ENCODE measurements at places on chromosomes 1 and 21.

DNA sequence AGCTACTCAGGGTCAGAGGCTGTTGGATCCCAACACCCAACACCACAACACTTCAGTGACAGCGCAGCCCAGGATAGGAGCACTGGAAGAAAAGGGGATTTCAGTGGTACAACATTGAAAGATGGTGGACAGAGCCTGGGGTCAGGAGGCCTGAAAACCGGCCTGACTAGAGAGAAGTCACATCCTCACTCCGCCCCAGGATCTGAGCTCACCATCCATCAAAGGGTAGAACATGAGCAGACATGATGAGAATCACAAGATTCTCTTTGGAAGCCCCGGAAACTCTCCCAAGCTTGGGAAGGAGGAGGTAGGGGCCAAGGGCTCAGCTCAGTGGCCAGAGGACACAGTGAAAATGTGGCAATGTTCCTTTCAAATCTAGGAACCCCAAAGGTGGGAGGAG is 271.3 kb downstream of the NPHP4 start:
- DNase-seq, result no peak

- peak; percentile 75 for DNase-seq
These were observed 1.7 kb upstream of the RIPK4 start for GRCh38 chr21:41768437-41769042.

GRCh38 chr1:119186471-119186870 is 46.0 kb upstream of the WARS2 start:
- peak; percentile 3 for DNase-seq

- DNase-seq, result no peak
These were observed 76.1 kb upstream of the GADD45A start for GRCh38 chr1:67608661-67609576.

GRCh38 chr21:36027347-36027746 is 33.0 kb downstream of the SETD4 start:
- no peak for DNase-seq

DNA sequence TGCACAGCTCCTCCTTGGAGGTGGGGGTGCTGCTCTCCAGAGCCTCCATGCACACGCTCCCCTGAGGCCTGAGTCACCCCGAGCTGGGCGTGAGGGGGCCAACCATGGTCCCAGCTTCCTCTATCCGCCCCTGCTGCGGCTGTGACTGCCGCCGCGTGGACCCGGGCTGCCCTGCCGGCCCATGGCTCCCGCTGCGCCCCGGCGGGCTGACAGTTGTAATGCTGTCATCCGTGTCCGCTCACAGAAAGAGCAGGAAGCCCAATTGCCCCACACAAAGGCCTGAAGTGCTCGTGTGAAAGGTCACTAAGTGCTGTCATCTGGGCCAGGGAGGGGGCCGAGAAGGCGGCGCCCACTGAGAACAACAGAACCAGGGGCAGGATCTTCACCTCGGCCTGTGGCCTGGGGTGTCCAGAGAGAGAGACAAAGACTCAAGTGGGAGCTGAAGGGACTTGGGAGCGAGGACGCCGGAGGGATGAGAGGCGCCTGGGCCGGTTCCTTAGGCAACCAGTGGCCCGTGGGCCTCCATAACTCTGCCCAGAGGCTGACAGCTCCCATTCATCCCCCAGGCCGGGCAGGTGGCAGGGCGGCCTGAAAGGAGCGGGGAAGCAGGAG is 31.5 kb downstream of the OLIG1 start:
- no peak for DNase-seq

GRCh38 chr21:38952890-38953289 is 147.2 kb downstream of the ETS2 start:
- DNase-seq, result no peak

DNA sequence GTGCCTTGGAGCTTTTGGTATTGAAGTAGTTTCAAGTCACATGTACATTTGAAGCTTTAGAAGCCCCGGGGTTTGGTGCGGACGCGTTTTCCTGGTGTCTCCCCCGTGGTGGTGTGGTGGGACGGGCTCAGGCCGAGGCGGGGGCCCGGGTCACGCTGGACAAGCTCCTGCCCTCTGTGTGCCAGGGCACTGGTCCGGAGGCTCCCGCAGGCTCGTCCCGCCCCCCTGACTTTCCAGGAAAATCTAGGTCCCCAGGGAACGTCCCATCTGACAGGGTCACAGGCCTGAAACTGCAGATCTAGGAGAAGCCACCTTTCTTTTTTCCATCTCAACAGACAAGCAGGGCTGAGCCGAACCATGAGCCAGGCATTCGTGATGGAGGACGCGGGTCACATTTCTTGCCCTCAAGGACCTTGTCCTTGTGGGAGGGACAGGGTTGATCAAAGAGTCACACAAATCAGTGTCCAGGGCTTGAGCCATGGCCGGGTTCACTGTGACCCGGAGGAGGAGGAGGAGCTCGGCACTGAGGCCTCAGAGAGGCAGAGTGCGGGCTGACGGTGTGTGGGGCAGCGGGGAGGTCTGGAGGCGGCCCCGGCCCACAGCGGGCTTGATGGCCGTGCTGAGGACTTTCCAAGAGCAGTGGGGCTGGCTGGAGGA is 1.6 kb downstream of the DMRTB1 start:
- no peak for DNase-seq

DNA sequence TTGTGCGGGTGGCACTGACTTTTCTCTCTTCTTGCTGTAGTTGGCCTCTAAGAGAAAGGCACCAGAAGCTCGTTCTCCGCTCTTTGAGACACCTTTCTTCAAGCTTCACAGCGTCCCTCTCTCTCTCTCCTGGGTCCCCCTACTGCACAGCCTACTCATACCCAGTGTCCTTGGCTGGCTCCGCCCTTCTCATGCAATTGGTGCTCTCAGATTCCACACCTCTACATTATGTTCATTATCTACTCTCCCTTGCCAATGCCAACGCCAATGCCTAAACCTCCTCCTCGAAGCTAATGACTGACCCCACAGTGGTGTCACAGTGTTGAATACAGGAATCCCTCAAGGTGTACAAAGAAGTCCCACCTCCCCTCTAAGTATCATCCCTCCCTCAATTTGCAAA is 4.8 kb upstream of the DNAJC28 start:
- DNase-seq, result no peak

GRCh38 chr1:75953461-75953860 is 21.3 kb upstream of the ASB17 start:
- no peak for DNase-seq

DNA sequence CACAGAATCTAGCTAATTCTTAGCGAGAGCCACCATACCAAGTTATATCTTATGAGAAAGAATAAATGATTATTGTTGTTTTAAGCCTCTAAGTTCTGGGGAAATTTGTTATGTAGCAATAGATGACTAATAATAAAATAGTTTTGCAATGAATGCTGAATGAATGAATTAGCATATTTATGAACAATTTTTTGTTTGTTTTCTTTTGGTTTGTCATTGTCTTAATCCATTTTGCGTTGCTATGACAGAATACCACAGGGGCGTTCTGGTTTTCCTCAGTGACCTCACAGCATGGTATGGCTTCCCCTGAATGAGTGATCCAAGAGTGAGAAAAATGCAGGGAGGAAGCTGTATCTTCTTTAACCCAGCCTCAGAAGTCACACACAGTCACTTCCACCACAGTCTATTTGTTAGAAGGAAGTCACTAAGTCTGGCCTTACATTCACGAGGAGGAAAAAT is 53.8 kb upstream of the HPDL start:
- no peak for DNase-seq

- no peak for DNase-seq
These were observed 22.5 kb downstream of the KAZN start for GRCh38 chr1:14620941-14621340.

- no peak for DNase-seq
These were observed 43.4 kb downstream of the GRIK3 start for GRCh38 chr1:36990928-36991327.

DNA sequence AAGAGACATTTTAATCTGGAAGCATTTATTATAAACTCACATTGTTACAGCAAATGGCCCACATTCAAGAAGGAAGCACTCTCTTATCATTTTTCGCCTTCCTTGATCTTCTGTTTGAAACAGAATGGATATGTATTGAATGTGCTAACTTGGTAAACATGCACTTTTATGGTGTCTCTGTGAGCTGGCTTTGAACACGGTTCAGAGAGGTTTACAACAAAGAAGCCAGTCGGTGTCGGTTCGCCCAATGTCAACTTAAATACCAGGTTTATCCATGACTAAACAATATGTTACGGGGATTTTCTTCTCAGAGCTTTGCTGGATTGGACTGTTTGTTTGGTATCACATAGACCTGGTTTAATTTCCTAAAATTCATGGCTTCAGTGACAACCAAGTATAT is 226.4 kb downstream of the TGFB2 start:
- no peak for DNase-seq

GRCh38 chr1:229696385-229696784 is 70.3 kb downstream of the URB2 start:
- no peak for DNase-seq

GRCh38 chr21:45836694-45837670 is 144.6 kb upstream of the COL6A1 start:
- DNase-seq, result no peak

DNA sequence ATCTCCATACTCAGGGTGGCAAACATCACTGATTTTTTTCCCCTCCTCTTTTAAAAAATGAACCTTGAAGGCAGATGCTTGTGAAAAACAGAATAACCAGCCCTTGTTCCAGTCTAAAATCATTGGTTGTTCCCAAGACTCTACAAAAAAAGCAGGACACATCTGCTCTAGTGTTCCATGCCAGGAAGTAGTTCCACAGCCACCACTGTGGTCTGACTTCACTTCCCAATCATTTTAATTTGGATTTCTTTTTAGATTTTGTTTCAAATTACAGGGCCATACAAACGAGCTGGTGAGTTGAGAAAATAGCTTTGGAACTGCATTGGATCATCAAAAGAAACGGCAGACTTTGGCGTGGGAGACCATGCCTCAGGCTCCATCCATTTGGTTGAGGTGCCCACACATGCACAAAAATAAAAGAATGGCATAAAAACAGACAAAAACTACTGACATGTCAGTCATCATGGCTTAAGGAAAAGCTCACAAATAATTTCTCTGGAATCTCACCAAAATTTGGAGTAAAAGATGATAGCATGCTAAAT is 210.0 kb downstream of the GABPA start:
- DNase-seq, result peak; percentile 32

GRCh38 chr1:27655151-27655937 is 16.6 kb downstream of the IFI6 start:
- no peak for DNase-seq

DNA sequence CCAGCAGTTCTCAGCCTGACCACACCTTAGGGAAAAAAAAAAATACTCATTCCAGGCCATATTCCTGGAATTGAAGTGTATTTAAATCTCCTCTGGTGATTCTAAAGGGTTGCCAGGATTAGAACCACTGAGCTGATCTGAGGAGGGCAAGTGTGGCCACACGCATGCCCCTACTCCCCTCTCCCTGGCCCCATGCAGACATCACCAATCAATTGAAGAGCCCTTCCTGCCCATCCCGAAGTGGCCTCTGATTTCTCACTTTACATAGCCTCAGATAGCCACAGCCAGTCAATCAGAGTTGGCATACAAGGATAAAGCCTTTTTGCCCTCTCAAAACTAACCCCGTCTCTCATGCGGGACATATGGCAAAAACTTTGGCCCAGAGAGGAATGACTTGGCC is 84.5 kb upstream of the TMEM51 start:
- DNase-seq, result no peak

- peak; percentile 15 for DNase-seq
These were observed 77.1 kb downstream of the ITPKB start for GRCh38 chr1:226661965-226662364.

DNA sequence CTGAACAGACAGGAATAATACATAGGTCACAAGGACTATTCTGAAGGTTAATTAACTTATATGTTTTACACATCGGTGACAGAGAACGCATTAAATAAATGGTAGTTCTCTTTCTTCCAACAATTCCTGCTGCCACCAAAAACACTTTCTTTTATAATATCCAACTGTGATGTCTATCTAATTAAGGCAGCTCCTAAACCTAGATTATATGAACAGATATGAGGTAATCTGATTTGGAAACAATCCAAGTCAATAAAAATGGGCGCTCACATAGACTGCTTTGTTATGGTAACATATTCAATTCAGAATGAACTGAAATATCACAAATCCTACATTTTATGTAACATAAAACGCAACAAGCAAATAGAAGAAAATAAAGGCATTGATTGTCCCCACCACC is 16.0 kb downstream of the CYYR1 start:
- no peak for DNase-seq

DNA sequence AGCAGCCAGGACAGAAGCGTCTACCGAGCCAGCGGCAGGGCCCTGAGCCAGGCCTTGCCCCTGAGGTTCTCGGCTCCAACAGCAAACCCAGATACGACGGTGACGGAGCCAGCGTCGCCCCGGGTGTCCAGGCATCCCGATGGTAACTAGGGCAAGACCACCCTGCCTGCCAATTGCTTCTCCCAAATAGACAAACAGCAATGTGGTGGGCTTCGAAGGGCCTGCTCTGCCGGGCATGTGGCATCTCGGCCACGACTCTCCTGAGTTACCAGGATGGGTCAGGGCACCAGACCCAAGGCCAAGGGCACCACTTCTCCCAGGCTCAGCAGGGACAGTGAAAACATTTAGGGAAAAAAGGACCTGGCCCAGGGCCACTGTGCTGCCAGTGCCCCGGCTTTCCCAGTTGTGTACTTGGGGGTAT is 3.2 kb upstream of the ACTRT2 start:
- no peak for DNase-seq

DNA sequence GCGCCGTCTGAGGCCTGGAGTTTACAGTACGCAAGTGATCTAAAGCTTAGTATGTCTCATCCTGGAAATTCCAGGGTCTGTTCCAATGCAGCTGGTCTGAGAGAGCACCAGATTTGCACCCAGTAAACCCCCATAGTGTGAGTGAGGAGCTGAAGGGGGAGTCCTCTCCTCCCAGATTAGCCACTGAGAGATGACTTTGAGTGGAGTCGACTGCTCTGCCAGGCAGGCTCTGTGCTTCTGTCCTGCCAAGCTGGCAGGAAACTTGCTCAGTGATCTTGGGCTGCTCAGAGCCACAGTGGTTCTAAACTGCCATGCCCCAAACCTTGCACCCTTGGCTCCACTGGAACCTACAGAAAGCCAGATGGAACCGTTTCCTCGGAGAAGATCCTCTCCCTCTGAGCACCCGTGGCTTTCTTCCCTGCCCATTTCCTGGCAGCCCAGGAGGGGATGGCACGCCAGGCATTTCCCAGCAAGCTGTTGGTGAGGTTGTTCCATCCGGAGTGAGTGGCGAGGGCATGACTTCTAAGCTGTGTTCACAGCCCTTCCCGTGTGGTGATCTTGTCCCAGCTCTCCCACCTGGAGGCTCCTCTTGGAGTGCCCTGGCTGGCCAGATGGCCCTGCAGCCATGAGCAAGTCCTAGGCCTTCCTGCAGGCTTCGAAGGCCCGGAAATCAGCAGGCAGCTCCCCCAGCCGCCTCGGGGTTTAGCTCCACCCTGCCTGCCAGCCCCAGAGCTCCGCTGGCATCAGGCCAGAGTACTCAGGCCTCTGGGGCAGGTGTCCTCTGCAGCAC is 125.9 kb upstream of the VAMP3 start:
- DNase-seq, result peak; percentile 51

- DNase-seq, result no peak
These were observed 78.5 kb downstream of the BRINP2 start for GRCh38 chr1:177249231-177249630.

DNA sequence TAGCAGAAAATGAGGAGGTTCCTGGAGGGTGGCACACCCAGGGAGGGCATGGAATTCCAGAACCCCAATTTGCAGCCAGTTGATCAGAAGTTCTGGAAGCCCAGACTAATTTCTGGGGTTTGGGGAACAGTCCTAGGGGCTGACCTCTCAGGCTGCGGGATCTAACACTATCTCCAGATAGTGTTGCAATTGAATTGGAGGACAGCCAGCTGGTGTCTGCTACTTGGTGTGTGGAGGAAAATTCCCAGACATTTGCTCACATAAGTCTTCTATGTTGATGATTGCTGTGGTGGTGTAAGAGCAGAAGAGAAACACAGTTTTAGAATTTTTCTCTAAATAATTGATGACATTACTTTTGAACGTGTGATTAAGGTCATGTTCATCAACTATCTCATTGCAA is 154.3 kb upstream of the RNPC3 start:
- DNase-seq, result no peak

All from RPMI7951 (cell line).